Activated T-cell treated with anti-CD3 and anti-CD28 coated beads for 4 hours (primary cell): ENCODE measurements at places on chromosomes 7 and 10.

DNA sequence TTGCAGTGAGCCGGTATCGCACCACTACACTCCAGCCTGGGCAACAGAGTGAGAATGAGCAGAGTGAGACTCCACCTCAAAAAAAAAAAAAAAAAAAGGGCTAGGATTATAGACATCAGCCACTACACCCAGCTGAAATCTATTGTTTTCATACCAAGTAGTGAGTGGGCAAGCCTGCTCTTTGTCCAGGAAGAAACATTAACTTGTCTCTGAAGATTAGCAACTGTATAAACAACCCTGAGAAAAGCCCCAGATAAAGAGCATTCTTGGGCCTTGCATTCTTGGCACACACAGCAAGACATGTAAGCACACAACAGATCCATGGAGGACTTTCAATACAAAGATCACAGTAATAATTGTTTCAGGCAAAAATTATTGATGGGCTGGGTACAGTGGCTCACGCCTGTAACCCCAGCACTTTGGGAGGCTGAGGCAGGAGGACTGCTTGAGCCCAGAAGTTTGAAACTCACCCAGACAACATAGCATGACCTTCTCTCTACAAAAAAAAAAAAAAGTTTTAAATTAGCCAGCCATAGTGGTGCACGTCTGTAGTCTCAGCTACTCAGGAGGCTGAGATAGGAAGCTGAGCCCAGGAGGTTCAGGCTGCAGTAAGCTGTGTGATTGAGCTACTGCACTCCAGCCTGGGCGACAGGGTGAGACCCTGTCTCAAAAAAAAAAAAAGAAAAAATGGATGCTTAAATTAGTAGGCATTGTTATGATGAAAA lies 4.4 kb downstream of the PSPH start:
- DNase-seq = no peak

DNA sequence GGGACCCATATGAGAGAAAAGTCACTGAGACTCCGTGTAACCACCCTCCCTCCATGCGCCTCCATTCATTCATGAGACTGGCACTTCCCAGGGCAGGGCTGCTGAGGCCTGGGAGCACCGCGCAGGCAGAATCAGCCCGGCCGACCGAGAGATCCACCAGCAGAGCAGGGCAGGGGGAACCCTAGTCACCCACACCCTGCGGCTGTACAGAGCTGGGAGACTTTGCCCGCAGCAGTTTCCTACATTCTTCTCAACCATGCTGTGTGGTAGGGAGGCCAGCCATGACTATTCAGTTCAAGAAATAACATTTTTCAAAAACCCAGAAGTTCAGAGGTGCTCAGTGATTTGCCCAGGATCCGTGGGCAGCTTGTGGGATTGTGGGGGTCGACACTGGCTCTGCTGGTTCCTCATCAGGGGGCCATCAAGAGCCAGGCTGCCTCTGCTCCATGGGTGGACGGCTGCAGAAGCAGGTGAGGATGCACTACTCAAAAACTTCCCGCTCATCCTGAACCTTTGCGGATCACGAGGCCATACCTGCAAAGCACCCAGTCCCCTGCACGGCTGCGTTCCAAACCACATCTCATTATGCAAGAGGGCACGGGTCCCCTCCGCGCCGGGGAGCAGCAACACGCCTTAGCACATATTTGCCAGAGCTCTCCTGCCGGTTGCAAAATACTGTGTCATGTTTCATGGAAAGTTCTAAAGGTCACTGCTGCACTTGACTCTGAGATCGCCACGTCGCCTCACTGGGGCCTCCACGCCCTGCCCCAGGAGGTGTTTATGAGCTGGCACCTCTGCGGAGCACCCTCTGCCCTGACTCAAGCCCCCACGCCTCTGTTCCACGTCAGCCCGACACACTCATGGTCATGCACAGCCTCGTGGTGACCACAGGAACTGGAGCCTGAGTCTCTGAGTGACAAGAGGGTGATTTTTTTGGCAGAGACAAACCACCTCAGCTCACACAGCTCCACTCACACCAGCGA lies 132.0 kb downstream of the PRKAG2 start:
- no peak for DNase-seq

DNA sequence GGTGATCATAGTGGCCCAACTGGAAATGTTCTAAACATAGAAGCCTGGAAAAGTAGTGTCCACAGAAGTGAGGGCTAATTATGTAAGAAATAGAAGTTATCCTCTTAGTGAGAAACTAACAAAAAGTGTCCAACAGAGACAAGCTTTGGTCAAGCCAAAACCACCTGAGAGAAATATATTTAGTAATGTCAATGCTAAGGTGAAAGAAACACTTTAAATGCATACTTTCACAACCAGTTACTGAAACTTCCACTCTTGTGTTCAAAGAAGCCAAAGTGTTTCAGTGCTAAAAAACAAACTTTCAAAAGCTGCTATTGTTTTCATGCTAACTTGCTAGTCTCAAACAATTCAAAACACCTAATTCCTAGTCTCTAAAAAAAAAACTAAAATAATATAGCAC lies 18.1 kb downstream of the RAB11FIP2 start:
- no peak for DNase-seq

GRCh38 chr10:103843854-103844570 lies 11.4 kb downstream of the SH3PXD2A start:
- DNase-seq = no peak

- peak; percentile 27 for DNase-seq
Measured at GRCh38 chr10:7408291-7409044, 2.4 kb downstream of the SFMBT2 start.

- no peak for DNase-seq
Measured at GRCh38 chr10:26177341-26177740, 39.2 kb upstream of the GAD2 start.

DNA sequence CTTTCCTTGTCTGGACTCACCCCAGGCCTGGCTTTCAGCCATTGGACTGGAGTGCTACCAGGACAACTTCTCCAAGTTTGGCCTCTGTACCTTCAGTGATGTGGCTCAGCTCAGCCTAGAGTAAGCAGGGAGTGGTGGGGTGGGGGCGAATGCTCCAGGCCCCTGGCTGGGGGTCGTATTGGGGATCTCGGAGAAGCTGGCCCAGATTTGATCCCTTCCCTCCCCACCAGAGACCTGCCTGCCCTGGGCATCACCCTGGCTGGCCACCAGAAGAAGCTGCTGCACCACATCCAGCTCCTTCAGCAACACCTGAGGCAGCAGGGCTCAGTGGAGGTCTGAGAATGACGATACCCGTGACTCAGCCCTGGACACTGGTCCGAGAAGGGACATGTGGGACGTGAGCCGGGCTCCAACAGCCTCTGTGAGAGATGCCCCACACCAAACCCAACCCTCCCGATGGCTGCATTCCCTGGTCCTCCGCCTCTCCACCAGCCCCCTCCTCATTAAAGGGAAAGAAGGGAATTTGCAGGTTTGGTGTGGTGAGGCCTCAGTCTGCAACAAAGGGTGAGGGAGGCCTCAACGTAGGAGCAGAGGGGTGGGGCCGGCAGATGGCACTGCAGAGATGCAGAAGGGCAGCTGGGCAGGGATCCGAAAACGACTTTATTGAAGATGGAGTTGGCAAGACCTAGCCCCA lies 14.8 kb downstream of the TRPV6 start:
- no peak for DNase-seq

DNA sequence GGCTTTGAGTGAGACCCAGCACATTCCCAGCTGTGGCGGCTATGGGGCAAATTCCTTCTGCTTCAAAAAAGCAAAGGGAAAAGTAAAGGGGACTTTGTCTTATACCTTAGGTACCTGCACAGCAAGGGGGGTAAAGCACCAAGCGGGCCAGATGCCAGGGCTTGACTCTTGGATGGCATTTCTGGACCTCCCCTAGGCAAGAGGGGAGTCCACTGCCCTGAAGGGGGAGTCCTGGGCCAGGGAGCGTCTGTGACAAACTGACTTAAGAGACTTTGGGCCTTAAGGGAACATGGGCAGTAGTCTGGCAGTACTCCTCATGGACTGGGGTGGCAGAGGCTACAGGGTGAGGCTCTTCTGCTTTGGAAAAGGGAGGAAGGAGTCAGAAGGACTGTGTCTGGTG lies 16.1 kb upstream of the FOXI2 start:
- no peak for DNase-seq

GRCh38 chr7:118040562-118040961 lies 143.4 kb upstream of the LSM8 start:
- no peak for DNase-seq

- DNase-seq = no peak
Measured at GRCh38 chr7:6379886-6380285, 67.9 kb downstream of the DAGLB start.

DNA sequence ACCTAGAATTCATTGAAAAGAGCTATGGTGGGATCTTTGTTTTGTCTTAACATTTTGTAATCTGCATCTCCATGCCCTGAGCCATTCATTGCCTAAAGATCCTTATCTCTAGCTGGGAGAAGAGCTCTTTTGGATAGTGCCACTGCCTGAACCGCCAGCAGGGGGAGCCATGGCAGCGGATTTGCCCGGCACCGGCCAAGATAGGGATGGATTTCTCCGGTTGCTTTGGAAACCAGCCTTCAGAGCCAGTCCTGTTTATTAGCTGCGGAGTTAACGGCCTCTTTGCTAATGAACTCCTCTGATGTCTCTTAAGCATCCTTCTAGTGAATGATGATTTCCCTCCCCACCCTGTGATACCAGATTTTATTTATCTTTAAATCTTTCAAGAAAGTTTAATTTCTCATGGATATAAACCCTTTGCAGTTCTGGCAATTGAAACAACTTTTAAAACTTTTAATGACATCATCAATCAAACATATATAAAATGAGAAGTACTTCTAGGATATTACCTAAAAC lies 58.2 kb upstream of the LYZL2 start:
- DNase-seq = peak; percentile 75

GRCh38 chr7:23545493-23545892 lies 13.7 kb upstream of the TRA2A start:
- no peak for DNase-seq

DNA sequence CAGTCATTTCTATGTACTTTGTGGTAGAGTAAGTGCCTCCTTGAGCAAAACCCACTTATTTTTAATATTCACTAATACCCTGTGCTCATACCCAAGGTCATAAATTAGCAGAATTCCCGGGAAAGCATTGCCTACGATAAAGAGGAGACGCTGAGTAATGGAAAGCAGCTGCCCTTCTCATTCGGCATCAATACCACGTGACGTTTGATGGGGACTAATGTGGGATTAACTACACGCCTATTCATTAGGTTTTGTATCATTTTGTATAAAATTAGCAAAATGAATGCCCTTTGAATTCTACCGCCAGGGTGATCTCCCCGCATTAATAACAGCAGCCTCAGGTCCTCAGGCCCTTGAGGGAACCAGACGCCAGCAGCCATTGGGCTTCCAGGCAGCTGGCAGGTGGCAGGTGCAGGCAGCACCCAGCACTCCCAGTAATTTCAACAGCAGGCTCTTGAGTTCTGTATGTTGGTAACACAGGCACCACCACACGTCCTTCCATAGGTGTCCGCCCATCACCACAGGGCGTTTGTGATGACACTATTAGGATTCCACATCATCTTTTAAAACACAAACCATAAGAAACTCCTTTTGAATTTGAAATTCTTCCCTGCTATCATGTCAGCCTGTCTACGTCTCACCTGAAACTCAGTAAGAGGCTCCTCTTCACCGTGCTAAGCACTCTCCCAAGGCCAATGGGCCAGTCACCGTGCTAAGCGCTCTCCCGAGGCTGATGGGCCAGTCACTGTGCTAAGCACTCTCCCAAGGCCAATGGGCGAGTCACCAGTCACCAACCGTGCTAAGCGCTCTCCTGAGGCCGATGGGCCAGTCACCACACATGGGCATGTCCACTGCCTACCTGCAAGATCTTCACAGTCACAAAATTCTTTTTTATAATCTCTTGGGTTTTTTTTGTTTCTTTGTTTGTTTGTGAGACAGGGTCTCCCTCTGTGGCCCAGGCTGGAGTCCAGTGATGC lies 509.4 kb downstream of the PTPRN2 start:
- DNase-seq = no peak

DNA sequence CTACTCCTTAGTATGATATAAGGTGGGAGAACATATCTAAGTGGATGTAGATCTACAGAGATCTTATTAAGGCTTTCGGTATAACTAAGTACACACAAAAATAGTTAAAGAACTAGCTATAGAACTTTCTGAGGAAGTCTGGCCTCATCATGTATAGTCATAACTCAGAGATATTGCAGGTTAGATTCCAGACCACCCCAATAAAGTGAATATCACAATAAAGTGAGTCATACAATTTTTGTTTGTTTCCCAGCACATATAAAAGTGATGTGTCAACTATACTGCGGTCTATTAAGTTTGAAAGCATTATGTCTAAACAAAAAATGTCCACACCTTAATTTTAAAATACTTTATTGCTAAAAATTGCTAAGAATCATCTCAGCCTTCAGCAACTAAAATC lies 24.7 kb upstream of the SEMA3A start:
- no peak for DNase-seq

- DNase-seq = no peak
Measured at GRCh38 chr7:1458683-1459511, at the start of gene MICALL2. Gene MICALL2, minus strand, starts transcription at chr7:1459470. Its CDS starts 144 bp downstream, at chr7:1459326.

GRCh38 chr7:138542183-138542582 lies 82.1 kb downstream of the TRIM24 start:
- DNase-seq = no peak

DNA sequence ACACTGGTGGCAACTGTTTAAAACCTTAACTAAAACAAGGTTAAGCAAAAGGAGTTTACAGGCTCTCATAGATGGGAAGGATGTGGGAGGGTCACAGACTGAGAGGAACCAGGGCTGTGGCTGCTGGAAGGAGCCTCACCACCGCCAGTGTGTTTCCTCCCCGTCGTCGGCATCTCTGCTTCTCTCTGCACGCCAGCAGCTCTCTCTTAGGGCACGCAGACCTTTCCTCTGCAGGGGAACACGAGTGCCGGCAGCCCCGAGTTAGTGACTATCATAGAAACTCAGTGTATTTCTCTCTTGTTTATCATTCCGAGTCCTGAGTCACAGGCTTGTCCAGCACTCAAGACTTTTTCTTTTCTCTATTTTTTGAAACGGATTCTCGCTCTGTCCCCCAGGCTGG lies 8.1 kb upstream of the SH2D4B start:
- DNase-seq = no peak

GRCh38 chr10:4529266-4529665 lies 296.7 kb upstream of the AKR1E2 start:
- no peak for DNase-seq

GRCh38 chr10:68562661-68563570 lies 2.8 kb downstream of the TET1 start:
- no peak for DNase-seq

GRCh38 chr10:30709229-30709628 lies 79.7 kb upstream of the LYZL2 start:
- no peak for DNase-seq

GRCh38 chr10:113476191-113476590 lies 76.7 kb upstream of the HABP2 start:
- no peak for DNase-seq

- peak; percentile 47 for DNase-seq
Measured at GRCh38 chr7:158811461-158811860, 17.8 kb downstream of the ESYT2 start.

DNA sequence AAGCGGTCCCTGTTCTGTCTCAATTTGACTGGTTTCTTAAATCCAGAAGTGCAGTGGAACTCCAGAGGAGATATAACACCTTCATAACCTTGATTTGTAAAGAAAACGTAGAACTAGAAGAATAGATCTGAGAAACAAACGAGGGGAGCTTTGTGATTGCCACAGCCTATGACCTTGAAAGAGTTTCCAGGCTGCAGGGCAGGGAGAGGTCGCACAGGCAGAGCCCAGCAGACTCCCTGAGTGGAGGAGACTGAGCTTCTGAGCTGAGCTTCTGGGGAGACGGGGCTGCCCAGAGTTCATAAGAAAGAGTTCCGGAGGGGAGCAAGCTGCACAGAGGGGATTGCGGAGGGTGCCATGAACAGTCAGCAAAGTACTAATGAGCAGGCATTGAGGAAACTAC lies 57.8 kb downstream of the FAM185A start:
- DNase-seq = no peak

- DNase-seq = no peak
Measured at GRCh38 chr7:130322615-130323014, 22.0 kb upstream of the CPA5 start.

GRCh38 chr10:52379287-52379686 lies 65.2 kb downstream of the DKK1 start:
- DNase-seq = no peak
